GM12865 (cell line): ENCODE measurements at places on chromosomes 12 and 14.

GRCh38 chr14:51870606-51871005 is 10.2 kb downstream of the GNG2 start:
- DNase-seq: no peak

GRCh38 chr12:8493084-8493483 is 20.2 kb upstream of the CLEC4D start:
- peak; percentile 78 for DNase-seq

DNA sequence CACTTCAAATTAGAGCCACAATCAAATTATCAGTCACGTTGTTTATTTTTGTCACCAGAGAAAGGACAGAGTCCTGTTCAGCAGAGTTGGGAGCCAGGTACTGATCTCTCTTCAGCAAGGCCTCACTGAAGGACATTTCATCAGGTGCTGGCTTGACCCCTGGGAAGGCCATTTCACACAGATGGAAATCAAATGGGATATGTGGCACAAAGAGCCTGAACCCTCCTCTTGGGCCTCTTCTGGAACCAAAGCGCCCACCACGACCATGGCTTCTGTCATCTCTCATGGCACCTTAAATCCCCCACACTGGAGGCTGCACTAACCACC is 121.5 kb downstream of the PTCSC3 start:
- no peak for DNase-seq

DNA sequence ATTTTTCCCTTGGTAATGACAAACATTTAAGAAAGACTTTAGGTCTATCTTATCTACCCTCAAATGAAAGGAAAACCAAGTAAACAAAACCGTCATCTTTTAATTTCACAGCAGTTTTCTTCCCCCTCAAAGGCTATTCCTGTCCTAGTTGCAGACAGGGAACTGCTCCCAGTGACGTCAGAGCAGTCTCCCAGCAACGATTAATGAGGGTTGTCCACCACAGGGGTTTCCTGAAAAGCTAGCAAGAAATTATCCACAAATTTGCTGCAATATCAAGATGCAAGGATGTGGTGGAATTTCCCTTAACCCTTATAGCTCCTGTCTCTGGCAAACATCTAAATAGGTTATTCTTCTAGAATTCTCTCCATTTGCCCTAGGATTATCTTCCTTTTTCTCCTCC is 89.1 kb upstream of the STAC3 start:
- DNase-seq: no peak

GRCh38 chr12:72276181-72276805 is 4.1 kb downstream of the TRHDE start:
- no peak for DNase-seq

- DNase-seq: no peak
These were observed 115.8 kb downstream of the GCH1 start for GRCh38 chr14:54786838-54787237.

DNA sequence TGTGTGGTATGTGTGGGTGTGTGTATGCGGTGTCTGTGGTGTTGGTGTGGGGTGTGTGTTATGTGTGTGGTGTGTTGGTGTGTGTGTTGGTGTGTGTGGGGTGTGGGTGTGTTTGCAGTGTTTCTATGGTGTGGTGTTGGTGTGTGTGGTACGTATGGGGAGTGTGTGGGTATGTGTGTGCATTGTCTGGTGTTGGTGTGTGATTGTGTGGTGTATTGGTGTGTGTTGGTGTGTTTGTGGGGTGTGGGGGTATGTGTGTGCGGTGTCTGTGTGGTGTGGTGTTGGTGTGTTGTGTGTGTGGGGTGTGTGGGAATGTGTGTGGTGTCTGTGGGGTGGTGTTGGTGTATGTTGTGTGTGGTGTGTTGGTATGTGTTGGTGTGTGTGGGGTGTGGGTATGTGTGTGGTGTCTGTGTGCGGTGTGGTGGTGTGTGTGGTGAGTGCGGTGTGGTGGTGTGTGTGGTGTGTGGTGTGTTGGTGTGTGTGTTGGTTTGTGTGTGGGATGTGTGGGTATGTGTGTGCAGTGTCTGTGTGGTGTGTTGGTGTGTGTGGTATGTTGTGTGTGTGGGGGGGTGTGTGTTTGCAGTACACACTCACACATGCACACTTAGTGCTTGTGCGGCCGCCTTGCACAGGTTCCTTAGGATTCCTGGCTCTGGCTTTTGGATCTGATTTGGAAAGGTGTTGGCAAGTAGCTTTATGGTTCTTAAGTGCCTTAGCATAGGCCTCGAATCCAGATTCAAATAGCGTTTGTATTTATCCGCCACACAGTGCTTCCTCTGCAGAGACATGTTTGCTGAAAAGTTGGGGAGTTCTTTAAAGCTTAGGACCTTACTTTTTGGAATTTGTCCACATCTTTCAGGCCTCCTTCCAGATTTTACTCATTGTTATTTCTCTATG is 16.4 kb downstream of the MLXIP start:
- no peak for DNase-seq

DNA sequence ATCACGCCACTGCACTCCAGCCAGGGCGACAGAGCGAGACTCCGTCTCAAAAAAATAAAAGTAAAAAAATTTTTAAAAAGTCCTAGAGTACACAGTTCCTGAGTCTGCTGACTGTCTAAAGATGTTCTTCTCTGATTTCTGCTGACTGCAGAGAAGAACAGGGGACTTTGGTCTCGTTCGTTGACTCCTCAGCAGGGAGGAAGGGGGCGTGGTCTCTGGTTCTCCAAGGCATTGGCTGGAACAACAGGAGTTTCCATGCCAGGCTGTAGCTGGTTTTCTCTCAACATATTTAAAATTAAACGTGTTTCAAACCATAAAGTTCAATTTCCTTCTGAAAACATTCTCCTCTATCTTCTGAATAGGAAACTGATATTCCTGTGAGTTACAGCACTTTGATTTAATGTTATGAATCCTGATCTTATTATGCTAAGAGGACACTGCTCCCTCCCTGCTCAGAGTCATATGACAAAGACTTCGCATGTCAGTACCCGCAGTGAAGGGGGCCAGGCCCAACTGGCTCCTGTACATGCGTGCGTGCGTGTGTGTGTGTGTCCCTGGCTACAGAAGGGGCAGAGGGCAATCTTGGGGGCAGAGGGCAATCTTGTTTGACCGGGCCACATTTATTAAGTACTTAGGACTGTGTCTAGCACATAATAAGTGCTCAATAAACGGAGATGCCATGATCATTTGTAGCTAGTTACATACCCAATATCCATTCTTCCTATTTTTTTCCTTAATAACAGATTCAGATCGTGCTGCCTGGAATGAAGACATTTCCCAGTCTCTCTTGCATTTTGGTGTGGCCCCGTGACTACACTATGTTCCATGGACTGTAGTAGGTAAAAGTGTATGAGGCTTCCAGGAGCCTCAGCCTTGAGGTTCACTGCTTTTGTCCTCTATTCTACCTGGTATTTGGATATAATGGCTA is 16.5 kb upstream of the HNF1A start:
- no peak for DNase-seq

- DNase-seq: no peak
These were observed 4.6 kb upstream of the LDHB start for GRCh38 chr12:21662122-21662792.

GRCh38 chr14:91722386-91722785 is 9.5 kb downstream of the CATSPERB start:
- DNase-seq: no peak
